ENCODE measurements at places on chromosomes 1 and 21.

- no peak for DNase-seq
Measured at GRCh38 chr1:206593351-206593925, 18.8 kb downstream of the EIF2D start.

DNA sequence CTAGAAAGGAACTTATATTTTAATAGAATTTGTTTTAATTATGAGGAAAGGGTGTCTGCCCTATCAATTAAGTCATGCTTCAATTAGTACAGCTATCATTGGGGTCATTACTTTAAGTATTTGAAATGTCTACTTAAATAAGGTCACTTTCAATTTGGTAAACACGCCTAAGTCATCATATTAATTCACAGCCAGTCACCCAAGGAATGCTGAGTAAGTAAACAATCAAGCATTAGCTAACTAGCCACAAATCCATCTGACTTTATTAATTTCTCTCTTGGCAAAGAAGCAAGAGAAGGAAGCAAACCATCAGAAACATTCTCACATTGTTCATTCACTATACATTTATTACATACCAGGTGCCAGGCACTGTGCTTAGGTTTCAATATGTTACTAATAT is 1.2 kb upstream of the LRRC52 start:
- no peak for DNase-seq

DNA sequence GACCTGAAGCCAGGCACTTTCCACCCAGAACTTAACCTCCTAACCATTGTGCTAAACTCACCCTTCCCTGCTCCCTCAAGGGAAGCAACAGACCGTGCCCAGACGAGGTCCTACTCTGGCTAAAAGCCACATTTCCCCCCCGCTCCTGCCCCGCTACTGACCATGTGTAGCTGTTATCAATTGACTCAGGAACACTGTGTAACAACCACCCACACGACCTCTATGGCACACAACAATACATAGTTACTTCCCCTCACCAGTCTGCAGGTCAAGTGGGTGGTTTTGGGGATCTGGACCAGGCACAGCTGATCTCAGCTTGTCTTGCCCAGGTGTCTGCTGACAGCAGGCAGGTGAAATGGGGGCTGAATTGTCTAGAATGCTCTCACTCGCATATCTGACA is 40.1 kb downstream of the CAMK2N1 start:
- no peak for DNase-seq

DNA sequence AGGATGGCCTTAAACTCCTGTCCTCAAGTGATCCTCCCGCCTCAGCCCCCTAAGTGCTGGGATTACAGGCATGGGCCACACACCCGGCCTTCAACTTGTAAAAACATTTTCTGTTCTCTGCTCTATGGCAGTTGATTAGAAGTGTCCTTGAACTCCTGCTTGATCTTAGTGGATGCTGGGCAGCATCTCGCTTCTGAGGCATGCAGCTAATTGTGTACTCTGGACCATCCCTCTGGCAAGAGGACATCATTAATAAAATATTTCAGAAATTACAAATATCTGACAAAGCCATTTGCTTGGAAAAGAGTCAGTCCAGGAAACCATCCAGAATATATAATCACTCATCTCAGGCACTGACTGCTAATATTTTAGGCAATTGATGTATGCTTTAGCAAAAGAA is 8.1 kb downstream of the NGF start:
- DNase-seq: no peak

DNA sequence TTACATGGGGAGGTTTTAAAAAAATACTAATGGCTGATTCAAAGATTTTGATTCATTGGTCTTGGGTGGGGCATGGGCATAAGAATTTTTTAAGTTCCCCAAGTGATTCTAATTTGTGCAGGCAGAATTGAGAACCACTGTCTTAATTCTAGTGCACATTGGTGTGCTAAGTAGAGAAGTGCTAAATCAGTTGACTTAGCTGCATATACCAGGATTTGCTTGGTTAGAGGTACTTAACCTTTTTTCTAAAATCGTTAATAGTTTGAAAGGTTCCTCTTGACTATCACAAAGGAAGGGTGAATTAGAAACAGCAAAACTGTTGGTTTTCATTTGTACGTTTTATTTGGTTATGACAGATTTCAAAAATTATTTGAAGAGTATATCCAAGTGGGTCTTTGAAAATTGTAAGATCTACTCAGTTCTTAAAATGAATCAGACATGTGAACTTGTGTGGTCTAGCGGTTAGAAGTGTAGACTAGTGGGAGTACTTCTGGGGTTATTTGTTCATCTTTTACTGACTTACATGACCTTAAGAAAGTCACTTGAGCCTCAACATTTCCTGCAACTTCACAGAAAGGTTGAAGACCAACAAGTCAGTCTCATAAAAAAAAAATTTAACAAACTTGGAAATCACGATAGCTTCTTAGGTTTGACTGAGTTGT is 66.7 kb downstream of the RPAP2 start:
- no peak for DNase-seq

GRCh38 chr1:205601205-205601604 is 30.6 kb downstream of the ELK4 start:
- no peak for DNase-seq

DNA sequence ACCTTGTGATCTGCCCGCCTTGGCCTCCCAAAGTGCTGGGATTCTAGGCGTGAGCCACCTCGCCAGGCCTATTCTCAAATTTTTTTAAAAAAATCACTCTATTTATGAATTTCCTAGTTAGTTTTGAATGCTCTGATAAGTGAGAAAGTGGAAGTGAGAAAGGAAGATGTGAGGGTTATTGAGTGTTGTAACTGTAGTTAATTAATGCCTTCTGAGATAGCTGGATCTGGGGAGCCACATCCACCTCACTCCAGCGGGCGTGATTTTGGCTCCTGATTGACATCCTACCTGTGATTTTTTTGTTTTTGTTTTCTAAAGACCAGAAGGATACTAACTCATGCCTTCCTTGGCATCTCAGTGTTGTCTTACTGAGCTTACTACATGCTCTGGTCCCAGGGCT is 65.6 kb downstream of the ST3GAL3 start:
- no peak for DNase-seq

DNA sequence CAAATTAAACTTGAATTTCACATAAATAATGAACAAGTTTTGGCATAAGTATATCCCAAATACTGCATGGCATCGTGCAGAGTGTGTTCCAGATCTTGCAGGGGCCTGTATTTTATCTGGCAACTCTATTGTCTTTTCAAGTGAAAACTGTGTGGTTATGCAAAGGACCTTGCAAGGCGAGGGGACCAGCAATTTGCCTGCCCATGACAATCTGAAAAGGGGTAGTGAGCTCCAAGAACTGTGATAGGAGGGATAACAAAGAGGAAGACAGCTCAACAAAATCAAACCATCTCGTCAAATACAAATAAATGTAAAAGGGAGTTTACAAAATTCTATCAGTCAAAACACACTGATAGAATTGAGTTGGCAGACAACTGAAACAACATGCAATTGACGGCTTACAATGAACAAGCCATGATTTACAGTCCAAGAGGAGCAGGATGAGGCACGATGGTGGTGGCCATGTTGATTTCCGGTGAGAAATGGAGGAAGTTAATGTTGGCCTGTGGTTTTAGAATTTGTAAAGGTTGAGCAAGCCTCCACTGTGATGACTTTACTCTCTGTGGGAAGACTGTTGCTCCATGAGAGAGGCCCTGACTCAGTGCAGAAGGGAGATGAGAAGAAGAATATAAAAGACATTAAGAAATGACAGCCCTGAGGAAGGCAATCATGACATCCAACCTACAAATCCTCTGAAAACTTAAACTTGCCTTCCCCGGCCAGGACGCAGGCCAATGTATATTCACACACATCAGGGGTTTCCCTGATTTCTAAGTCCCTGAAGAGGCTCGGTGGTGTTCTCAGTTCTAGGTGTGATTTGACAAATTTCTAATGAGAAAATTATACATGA is 132.2 kb downstream of the ADSS2 start:
- DNase-seq: no peak

- no peak for DNase-seq
Measured at GRCh38 chr1:216600730-216601609, 122.3 kb downstream of the ESRRG start.

- DNase-seq: no peak
Measured at GRCh38 chr21:32806810-32807386, 35.3 kb upstream of the PAXBP1 start.

GRCh38 chr1:43273708-43274107 is 3.9 kb downstream of the TMEM125 start:
- DNase-seq: no peak

DNA sequence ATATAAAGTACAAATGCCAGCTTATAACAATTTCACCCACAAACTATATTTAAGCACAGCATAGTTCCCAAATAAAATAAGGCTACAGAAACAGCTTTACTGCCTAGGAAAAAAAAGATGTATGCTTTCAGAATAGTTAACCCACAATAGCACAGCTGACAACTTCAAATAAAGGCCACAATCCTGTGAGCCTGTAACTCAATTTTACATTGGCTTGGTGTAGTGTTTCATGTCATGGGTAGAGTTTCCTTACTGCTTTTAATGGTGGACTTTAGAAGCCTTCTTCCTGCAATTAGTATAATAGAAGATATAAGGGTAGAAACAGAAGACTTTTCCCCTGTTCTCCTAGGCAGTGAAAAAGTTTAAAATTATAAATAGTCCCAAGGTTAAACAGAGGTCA is 44.3 kb upstream of the ZC3H11B start:
- no peak for DNase-seq

GRCh38 chr1:99786751-99787501 is 20.5 kb upstream of the FRRS1 start:
- no peak for DNase-seq

DNA sequence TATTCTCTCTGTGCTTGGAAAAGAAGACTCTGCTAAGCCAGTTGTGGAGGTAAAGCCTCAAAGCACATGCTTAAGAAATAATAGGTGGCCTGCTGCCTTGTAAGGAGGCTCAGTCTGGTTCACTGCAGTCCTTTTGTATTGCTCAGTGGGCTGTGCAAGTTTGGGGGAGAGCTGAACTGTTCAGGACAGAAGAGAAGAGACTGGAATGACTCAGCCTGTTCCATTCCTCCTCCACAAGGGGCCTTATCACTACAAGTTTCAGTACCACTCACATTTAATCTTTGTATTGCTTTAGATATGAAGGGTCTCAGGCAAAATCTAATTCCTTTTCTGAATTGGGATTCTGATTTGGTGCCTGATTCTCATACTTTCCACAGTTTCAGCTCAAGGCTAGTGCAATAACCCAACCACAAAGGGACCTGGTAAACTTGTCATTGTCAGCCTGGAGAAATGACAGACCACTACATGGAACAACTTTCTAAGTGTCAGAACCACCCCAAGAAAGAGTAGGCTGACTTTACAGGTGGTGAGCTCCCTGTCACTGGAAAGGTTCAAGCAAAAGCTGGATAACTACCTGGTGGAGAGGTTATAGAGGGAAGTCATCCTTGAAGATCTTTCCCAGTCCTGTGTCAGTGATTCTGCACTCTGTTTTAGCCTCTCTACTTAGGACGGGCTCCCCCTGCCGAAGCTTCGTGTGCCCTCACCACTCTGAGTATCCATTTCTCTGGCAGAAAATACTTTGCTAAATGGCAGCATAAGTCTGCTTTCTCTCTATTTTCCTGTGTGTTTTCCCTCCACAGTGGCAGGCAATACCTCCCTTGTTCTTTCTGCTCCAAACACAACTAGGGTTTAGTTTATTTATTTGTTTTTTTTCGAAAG is 162.9 kb upstream of the GJB5 start:
- DNase-seq: no peak

DNA sequence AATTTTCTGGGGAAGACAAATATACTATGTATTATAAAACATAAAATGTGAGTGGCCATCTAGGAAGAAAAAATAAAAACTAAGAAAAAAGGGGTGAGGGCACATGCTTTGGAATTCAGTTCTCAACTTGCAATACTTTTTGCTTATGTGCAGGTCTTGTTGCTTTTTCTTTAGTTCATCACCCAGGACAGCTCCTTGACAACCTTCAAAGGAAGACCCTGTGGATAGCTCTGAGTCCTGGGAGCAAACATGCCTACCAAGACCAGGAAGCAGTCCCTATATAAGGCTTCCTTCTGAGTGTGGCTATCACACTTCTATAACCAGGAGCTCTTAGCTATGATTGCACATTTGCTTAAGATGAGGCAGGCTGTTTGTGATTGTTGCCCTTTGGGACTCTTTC is 78.0 kb downstream of the WDR64 start:
- no peak for DNase-seq

GRCh38 chr1:168178227-168178637 is 530 bp upstream of the TIPRL start:
- no peak for DNase-seq

DNA sequence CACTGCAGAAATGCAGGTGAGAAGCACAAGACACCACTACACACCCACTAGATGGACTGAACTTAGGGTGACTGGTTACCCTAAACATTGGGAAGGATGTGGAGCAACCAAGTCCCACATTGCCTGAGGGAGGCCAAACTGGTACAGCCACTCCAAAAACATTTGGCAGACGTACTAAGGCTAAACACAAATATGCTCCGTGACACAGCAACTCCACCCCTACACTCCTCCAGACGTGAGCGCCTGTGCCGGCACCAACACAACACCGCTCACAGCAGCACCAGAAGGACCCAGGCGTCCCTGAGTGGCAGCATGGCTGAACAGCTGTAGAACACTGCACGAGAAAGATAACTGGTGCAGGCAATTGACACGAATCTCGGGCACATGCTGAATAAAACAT is 14.7 kb downstream of the PTTG1IP start:
- DNase-seq: no peak

- no peak for DNase-seq
Measured at GRCh38 chr1:18816808-18817207, 42.7 kb downstream of the TAS1R2 start.

GRCh38 chr1:221527886-221528624 is 213.8 kb downstream of the DUSP10 start:
- no peak for DNase-seq

DNA sequence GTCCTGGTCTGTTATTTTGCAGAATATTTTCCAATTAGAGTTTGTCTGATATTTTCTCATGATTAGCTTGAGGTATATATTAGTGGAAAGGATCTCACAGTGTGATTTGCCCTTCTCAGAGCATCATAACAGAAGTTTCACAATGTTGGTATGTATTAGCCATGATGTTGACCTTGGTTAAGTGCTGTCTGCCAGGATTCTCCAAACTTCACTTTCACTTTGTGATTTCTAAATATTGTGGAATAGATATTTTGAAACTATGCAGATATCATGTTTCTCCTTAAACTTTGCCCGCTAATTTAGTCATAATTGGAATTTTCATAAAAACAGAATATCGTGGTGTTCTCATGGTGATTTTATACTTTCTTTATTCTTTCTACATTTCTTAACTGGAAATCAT is 98.0 kb upstream of the DEPDC1 start:
- no peak for DNase-seq

DNA sequence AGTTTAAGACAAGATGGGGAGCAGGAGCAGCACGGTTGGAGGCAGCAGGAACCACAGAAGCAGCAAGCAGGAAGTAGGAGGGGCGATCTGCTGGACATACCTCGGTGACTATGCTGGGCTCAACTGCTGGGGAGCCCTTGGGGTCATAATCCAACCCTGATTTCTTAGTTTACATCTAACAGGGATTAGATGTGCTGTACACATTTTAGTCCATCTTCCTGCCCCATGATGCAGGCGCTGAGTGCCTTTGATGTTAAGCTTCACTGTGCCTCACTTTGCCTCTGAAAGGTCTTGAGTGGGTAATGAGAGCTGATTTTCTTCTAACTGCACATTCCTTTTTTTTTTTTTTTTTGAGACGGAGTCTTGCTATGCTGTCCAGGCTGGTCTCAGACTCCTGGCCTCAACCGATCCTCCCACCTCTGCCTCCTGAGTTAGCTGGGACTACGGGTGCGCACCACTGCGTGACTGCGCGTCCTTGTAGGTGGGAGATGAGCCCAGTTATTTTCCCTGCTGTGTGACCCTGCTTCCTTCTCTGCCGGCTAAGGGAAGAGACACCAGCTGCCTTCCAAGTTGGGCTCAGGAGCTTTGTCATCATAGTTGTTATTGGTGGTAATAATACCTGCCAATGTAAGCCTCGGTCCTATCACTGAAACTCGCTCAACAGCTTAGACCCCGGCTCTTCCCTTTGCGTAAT is 1.1 kb upstream of the RCAN3 start:
- no peak for DNase-seq
